ENCODE measurements at places on chromosomes 4 and X.

GRCh38 chr4:86118711-86119110, 241.1 kb downstream of the MAPK10 start:
- DNase-seq: no peak

- DNase-seq: no peak
These were observed 212.9 kb downstream of the PDHA2 start for GRCh38 chr4:96052827-96053226.

GRCh38 chrX:142616636-142617035, 409.1 kb upstream of the SPANXN4 start:
- no peak for DNase-seq

DNA sequence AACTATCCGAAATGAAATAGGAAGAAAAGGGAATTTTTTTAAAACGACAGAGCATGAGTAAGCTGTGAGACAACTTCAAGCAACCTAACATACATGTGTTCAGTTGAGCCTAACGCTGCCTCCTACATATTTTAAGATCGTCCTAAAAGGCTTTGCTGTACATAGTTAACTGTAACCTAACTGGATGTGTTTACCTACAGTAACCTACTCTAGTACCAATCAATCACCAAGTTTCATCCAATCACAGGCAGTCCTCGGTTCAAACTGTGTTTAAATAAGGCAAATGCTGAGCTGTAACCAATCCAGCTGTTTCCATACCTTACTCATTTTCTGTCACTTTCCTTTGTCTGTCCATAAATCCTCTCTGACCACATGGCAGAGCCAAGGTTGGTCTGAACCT, 17.1 kb downstream of the RCHY1 start:
- no peak for DNase-seq

GRCh38 chrX:139204898-139205667, 325.5 kb upstream of the F9 start:
- peak; percentile 8 for DNase-seq

DNA sequence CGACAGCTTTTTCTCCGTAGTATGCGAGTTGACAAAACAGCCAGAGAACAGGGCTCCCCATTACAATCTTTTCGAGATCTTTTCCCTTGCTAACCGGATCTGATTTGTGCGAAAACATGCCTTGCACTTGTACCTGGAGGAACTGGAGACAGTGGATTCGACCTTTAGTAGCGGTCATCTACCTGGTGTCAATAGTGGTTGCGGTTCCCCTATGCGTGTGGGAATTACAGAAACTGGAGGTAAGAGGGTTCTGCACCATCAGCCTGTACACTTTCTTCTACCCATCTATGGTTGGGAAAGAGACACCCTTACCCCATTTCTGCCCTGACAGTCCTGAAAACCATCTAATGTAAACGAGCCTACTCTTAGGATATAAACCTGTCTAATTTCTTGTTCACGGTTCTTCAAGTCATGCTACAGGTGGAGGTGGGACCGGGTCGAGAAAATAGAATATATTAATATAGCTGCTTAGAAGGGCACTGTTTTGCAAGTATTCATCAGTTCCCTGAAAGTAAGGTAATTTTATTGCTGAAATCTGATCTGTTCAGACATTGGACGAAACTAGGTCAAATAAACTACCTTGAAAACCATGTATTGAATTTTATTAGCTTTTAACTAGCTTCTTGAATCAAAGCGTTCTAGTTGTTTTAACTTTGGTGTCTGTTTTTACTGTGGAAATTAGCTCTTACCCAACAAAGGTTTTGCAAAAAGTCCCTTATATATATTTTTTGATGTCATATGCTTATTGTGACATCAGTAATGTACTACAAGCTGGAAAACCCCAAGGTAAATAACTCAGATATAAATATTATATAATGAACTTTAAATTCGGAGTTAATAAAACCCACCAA, 869 bp downstream of the TMEM184C start:
- no peak for DNase-seq

DNA sequence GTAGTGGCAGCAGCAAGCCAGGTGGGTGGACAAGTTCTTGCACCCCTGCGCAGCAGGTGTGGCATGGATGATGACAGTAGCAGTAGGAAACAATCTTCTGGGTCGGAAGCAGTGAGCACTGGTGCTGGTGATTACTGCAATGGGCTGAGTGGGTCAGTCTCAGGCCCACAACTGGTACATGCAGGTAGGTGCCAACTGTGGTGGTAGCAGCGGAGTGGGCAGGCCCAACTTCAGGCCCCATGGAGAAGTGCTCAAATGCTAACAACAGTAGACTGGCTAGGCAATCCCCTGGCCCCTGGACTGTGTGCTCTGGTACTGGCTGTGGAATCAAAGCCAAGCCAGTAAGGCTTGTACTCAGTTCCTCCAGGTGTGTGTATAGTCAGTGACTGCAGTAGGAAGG, 413.7 kb downstream of the PDGFC start:
- DNase-seq: no peak

- DNase-seq: no peak
These were observed 10.3 kb downstream of the MPP1 start for GRCh38 chrX:154795016-154795415.

DNA sequence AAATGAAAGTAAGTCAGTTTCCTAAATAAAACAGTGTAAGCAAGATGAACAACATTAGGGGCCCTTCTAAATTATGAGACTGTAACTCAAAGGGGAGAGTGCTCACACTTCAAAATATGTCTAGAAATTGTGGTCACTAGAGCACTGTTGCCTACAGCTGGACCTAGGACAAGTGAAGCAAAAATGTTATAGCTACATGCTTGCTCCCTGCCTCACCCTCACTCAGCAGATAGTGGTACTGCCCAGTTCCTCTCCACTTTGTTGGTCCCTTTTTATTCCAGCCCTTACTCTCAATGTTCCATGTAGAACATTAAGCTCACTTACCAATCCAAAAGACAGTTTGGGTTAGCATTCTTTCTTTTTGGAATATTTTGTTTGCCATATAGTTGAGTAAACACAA, 147.3 kb downstream of the GRIA3 start:
- no peak for DNase-seq

DNA sequence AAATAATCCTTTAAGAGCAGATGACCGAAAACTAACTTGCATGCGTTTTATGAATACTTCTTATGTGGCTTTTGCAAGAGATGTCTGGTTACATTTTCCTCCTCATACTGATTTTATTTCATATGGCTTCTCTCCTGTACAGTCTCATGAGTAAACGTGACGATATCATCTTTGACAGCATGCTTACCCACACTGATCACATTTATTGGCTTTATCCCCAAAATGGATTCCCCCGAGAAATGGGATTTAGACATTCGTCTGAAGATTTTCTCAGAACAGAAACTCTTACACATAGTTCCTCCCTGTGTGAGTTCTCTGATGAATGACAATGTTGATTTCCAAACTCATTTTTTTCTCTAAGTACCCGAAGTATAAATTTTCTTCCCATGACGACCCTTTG, 939.7 kb upstream of the LCORL start:
- no peak for DNase-seq

GRCh38 chrX:49178537-49178936, 6.8 kb downstream of the PLP2 start:
- no peak for DNase-seq

GRCh38 chrX:154019061-154019621, 561 bp downstream of the IRAK1 start:
- DNase-seq: peak; percentile 31

DNA sequence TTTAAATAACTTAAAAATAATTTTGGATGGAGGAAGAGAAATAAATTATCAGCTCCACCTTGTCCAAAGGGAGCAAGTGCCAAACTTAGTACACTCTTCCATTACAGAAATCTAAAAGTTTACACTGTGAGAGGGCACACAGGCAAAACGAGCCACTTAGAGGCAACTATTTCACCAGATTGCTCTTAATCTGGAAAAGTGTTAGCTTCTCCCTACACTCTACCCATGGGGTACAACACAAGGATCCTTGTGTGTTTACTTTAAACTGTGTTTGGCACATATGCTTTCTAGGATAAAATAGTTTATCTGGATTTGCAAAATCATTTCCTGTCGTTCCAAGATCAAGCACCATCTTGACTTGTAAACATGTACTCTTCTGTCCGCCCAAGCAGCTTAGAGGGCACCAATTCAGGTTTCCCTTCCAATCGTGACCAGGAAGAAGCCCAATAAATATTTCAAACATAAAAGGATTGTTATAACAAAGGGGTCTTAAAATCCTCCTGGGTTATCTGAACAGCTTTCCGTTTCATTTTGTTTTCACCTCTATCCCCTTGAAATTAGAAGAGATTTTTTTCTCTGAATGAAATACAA, 29.0 kb upstream of the KDR start:
- no peak for DNase-seq

DNA sequence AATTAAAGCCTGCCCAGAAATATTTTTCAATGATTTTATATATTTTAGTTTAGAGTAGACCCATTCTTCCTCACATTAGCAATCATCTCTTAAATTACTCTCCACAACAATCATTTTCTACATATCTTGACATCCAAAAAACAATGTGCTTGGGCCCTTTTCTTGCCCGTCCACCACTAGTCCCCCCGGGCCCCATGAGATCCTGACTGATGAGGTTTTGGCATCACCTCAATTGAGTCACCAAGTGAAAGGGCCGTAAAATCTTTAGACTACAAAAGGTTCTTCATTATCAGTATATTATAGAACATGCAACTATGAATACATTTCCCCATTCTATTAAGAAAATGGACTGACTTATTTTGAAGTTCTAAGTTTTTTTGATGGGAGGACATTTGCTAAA, 4.0 kb upstream of the CDKL2 start:
- no peak for DNase-seq

DNA sequence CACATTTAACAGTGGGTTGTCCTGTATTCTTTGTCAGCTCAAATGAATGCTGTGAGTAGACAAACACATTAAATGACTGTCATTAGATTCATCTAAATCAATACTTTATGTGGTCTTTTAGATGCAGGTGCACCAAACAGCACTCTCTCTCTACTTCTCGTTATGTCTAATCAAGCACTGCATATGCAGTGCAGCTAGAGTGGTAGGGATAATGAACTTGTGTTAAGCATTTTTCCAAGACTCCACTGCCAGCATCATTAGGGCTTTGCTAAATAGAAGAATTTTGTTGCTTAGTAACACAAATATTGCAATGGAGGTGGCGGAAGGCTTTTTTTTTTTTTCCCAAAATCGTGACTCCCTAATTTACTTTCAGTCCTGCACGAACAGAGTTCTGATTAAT, 447.0 kb upstream of the GALNT7 start:
- no peak for DNase-seq

- no peak for DNase-seq
These were observed 743 bp upstream of the NRK start for GRCh38 chrX:105821471-105822121.

GRCh38 chrX:39497702-39498265, 600.0 kb downstream of the BCOR start:
- DNase-seq: no peak

DNA sequence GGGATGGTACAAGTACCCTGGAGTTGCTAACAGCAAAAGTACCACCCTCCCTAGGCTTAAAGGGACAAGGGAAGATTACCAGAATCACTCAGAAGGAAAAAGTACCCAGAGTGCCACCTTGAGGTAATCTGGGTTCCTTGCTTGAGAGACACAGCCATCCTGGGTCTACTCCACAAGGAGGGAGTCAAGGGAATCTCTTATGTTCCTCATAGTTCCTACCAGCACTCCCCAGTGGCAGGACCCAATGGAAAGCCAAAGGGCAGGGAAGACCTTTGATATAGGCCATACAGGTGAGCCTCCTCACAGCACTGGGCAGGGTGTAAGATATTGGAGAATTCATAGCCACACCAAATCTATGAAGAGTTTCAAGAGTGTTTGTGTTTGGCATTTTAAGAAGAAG, 5.7 kb downstream of the IL2 start:
- peak; percentile 26 for DNase-seq

DNA sequence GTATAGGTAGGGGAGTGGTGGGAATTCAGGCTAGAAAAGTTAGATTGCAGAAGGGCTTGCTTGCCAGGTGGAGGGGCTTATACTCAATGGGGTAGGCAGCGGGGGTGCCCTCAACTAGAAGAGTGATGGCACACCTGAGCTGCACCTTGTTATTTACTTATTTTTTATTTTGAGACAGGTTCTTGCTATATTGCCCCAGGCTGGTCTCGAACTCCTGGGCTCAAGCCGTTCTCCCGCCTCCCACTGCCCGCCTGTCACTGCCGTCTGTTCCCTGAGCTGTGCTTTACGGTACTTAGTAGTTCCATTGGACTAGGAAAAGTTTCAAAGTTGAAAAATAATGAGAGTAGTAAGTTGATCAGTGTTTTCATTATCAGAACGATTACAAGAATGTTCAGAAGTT, 2.0 kb downstream of the ZFX start:
- DNase-seq: no peak

DNA sequence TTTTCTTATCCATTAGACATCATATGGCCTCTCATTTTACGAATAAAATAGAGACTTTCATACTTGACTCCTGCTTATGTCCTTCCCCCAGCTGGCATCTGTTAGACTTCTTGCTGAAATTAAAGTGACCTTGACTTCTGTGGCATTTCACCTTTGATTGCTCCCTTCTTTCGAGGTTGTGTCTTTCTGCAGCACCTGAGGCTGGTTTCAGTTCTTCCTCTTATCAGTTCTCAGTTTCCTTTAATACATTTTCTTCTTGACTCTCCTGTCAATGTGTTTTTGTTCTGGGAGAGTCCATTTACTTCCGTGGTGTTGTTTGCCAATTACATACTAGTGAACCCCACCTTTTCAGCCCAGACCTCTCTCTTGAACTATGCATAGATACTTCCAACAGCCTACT, 81.6 kb downstream of the RBPJ start:
- no peak for DNase-seq

GRCh38 chrX:15860921-15861320, 6.3 kb upstream of the AP1S2 start:
- no peak for DNase-seq

Data from stimulated activated naive CD8-positive, alpha-beta T cell treated with anti-CD3 and anti-CD28 coated beads, Interleukin-15, Interleukin-2, amounts not matched to agents 100 U/mL and 50 U/mL, for 24 hours (primary cell).